Stimulated activated CD4-positive, alpha-beta T cell treated with anti-CD3 and anti-CD28 coated beads, Interleukin-15, amount 100 ng/mL, for 48 hours (primary cell): ENCODE measurements at places on chromosomes 3 and 15.

DNA sequence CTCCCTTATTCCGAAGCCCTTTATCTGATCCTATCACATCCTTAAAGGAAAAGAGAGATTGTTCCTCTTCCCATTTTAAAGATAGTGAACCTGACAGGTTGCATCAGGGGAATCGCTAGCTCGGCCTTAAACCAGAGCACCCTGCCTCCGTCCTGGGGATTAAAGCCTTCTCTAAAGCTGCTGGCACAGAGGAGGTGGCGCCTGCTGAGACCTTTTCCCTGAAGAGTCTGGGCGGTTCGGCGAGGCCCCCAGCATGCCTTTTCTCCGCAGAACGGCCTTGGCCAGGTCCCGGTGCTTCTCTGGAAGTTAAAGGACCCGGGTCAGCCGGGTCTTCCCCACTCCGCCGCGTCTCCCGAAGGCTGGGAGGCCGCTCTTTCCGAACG, 593 bp downstream of the FAM219B start:
- peak; percentile 6 for DNase-seq

- peak; percentile 40 for DNase-seq
These were observed 66.1 kb downstream of the GLB1 start for GRCh38 chr3:33030802-33031201.

DNA sequence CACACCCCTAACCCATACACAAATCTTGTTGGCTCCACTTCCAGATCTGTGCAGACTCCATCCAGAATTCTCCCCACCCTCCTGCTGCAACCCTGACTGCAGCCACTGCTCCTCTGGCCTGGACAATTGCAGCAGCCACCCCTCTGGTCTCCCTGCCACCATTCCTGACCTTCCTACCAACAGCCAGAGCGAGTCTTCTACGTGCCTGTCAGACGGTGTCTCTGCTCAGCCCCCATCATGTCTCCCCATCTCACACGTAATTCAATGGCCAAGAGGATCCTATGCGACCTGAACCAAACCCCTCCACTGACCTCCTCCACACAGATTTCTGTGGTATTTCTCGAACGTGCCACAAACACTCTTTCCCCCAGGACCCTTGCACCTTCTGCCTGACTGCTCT, 103.3 kb downstream of the TPRA1 start:
- no peak for DNase-seq

DNA sequence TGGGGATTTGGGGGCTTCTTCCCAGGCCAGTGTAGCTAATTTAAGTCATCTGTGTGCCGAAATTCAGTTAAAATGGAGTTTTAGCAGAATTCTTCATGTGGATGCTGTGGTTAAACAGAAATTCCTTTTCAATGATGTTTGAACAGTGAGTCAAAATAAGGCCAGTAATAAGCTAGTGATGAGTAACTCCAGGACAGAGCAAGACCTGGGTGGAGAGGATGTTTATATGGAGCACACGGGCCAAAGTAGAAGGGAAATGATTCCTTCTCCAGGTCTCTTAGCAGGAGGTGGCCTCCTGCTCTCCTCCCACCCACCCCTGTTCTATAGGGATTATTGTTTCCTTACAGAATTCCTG, 31.9 kb upstream of the UACA start:
- no peak for DNase-seq

GRCh38 chr3:171977860-171978259, 61.5 kb upstream of the FNDC3B start:
- no peak for DNase-seq
